Retina (tissue), 1 donor: ENCODE measurements at places on chromosomes 16 and 17.

DNA sequence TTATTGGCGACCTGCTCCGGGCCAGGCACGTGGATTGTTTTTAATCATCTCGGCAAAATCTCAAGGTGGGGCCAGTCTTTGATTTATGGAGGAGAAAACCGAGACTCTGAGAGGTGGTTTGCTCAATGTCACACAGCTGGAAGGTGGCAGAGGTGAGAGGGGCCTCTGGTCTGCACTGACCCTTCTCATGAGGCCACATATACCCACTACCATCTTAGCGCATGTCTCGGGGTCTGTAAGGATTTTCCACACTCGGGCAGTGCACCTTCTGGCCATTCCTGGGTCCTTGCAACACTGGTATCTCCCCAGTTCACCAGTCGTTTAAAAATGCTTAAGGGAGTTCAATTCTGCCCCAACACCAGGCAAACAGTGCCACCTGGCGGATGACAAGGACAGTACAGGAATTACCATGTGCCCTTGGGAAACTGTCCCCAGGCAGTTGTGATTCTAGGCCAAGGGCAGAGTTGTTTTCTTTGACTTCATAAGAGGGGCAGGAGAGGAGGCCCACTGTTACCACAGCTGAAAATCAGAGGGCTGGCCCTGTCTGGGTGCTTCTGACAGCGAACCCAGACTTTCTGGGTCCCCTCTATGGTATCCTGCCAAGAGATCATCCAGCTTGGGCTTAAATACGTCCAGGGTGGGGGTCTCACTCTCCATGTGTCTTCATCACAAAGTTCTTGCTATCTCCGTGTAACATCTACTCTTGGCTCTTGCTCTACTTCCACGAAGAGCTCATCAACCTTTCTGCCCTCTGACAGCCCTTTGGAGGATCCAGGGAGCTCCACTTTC, 39.4 kb upstream of the RAI1 start:
- peak; percentile 81 for DNase-seq

- peak; percentile 35 for DNase-seq
These were observed 7.2 kb upstream of the GPRC5C start for GRCh38 chr17:74424657-74425056.

GRCh38 chr17:30379903-30380381, 1.2 kb downstream of the CPD start:
- DNase-seq, result no peak

DNA sequence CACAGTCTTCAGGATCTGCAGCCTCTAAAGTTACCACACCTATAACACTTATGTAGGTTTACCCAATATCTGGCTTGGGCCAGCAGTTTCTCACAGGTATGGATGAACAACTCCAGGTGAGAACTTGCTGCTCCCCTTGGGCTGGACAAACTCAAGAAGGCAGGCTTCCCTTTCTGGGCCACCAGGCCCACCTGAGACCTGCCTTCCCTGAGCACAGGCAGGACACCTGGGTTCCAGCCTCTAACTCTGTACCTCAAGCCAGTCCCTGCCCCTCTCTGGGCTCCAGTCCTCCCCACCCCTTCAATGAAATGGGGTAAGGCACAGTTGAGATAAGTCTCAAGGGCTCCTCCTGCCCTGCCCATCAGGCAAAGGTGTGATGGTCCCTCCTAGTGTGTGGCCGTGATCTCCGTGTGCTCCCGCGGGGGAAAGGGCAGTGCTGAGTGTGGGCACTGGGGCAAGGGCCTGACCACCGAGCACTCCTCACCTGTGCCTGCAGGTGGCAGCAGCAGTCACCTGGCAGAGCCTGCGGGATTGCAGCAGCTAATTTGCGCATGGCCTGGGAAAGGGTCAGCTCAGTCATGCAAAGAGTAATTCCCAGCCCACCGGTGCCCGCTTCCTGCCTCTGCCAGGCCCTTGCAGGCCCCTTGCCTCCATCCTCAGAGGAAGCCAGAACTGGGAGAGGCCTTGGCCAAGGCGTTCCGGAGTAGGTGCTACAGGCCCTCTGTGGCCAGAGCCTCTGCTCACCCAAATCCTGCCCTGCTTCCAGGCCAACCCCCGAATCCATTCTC, 28.2 kb upstream of the ADGRG1 start:
- peak; percentile 69 for DNase-seq

DNA sequence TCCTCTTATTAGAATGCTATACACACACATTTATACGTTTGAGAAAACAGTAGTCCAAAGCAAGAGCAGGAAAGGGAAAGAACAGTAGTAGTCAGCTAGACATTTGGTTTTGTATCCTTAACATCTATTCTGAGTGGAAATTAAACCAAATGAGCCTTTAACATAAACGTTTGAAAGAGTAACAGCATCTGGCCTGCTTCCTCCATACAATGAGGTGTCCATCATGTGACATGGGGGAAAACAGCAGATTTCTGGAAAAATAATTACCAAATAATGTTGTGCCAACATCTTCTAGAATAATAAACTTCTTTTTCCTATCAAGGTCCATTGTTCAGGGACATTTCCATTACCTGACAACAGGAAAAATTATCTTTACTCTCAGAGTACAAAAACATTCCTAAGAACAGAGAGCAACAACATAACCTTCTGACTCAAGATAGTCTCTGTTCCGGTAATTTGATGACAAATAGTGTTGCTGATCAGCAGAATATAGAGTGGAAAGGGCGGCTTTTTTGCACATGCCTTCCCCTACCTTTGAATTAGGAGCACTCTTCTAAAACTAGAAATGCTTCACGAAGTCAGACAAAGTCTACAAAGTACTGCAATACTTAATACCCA, 20.2 kb downstream of the CYTH1 start:
- no peak for DNase-seq

GRCh38 chr17:77457572-77458201, 316.9 kb downstream of the SEC14L1 start:
- DNase-seq, result no peak

GRCh38 chr17:47368262-47368661, 44.5 kb downstream of the EFCAB13 start:
- DNase-seq, result no peak

DNA sequence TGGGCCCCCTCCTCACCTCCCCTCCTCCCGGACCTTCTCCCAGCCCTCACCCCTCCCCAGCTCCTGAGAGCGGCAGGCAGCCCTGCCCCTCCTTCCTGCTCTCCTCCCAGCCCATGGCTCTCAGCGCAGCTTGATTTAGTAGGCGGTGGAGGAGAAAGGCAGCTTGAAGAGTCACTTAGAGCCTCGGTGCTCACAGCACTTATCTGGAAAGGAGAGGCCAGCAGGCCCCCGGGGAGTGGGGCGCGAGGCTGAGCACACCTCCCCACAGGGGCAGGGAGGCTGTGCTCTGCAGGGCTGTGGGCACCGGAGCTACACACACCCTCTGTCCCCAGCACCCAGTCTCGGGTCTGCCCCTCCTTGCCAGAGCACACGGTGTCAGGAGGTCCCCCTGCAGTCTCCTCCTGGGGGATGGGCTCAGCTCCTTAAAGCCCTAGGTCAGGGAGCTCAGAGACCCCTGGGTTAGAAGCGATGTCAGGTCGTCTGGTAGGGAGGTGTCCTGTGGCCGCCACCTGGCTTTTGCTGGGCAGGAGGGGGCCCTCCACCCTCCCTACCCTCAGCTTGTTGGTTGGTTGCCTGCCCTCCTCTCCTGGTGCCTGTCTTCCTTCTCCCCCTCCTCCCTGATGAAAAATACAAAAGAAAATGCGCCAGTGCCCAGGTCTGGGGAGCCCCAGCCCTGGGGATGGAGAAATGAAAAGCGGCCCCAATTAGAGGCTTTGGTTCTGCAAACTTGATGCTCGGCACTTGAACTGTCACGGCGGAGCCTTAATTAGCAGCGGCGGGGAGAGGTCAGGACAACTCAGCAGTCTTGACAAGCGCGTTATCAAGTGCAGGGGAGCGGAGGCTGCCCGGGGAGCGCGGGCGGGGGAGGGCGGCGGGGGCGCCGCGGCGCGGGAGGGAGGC, 151.1 kb upstream of the GSE1 start:
- DNase-seq, result peak; percentile 94

DNA sequence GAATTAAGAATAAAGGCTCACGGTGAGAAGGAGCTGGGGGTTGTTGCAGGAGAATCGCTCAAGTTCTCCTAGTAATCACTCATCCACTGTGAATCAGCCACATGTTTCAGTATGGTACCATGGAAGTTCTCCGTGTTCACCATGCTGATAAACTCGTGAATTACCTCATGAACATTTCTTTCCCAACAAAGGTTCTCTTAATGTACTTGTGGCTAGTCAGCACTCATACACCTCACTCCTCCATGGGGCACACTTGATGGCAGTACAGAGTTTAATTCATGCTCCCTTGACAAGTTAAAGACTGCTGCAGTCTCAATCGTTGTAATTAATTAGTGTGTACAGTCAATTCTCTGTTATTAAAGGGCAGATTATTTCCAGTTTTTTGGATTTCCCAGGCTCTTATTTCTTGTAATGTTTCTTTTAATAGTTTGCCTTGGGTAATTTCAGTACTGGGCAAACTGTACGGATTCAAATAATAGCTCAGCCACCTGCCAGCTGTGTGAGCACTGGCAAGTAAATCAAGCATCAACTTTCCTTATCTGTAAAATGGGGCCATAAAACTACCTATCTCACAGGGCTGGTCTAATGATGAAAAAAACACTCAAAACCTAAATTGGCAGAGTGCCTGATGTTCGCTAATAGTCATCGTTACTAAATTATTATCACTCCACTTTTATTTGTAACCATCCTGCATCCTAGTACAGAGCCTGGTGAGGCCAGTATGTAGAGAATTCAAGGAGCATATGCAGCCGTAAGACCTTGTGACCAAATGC, 6.1 kb downstream of the GOT2 start:
- no peak for DNase-seq

DNA sequence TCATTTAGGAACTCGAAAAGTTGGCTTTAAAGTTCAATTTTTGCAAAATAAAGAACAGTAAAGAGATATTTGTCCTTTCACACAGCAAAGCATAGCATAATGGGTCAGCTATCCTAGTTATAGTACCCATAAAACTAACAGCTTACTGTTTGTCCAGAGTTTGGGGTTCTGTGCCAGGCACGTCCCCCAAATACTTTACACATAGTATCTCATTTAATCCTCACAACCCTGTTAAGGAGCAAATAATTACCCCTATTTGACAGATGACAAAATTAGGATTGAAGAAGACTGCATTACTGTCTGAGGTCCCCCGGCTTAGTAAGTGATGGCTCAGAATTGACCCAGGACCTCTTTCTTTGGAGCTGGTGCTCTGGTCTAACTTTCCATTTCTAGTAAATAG, 52.6 kb downstream of the MYO1D start:
- DNase-seq, result no peak

DNA sequence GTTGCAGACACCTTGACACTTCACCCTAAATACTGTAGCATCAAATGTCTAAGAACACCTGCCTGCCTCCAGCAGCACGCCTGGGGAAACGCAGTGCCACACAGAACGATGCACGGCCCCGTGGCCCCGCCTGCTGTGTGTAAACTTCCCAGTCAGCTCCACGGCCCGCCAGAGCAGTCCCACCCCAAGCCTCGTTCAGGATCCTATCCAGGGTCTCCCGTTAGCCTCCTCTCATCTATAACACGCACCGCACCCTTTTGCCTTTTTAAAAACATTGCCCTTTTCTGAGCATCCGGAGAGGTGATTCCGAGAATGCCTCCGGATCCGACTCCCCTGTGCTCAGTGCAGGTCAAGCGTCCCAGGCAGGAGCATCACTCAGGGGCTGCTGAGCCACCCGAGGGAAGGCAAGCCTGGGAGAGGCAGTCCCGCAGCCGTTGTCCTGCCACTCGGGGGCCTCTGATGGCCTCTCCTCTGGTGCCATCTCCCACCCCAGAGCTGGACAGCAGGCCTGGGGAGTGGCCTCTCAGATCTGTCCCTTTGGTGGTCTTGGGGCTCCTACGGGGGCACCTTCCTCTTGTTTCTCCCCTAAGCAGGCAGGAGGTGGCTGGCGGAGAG, 37.9 kb upstream of the SLC38A10 start:
- DNase-seq, result peak; percentile 38

GRCh38 chr16:80591071-80591915, 50.5 kb downstream of the DYNLRB2 start:
- no peak for DNase-seq
